ENCODE measurements at places on chromosomes 7 and 10.

- DNase-seq = no peak
Observed at GRCh38 chr10:27912231-27912630, 86.6 kb downstream of the ODAD2 start.

DNA sequence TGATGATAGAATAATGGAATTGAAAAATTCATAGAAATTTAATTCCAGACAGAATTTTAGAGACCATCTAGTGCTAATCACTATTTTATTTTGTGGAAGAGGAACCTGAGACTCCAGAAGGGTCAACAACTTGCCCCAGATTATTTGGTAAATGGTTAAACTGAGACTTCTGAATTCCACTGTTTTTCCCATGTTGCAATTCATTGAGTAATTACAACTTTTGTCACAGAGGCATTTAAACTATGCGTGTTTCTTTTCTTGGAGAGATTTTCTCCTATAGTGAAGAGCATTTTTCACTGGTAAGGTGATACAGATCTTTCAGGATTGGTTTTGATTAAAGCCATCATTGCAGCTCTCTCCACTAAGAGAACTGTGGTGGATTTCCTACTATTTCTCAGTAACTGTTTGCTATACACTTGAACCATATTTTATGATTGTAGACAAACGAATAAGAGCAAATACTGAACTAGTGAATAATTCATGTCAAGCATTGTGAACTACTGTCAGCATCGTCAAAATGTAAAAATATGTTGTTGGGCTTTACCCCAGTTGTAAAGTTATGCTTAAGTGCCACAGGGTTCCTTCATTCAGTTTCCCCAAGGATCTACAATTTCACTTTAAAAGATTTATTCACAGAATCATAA, 26.5 kb downstream of the LRGUK start:
- no peak for DNase-seq

- no peak for DNase-seq
Observed at GRCh38 chr7:117862378-117862777, 10.9 kb downstream of the CTTNBP2 start.

- no peak for DNase-seq
Observed at GRCh38 chr10:107741971-107742370, 577.5 kb upstream of the SORCS1 start.

GRCh38 chr7:28799619-28800018, 158.5 kb downstream of the TRIL start:
- DNase-seq = no peak

GRCh38 chr7:130272381-130273080, 5.9 kb downstream of the CPA2 start:
- DNase-seq = no peak

DNA sequence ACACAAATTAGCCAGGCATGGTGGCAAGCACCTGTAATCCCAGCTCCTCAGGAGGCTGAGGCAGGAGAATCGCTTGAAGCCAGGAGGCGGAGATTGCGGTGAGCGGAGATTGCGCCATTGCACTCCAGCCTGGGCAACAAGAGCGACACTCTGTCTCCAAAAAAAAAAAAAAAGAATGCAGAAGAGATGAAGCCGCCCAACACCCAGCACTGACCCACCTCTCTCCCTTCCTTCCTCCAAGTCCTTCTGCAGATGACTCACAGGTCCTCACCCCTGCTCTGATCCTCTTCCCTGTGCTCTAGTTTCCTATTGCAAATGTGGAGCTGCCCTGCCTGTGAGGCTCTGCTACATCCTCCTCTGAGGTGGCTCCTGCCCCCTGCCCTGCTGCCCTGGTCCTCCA, 22.0 kb upstream of the OPALIN start:
- DNase-seq = no peak

GRCh38 chr10:87837445-87837844, 19.4 kb upstream of the ATAD1 start:
- no peak for DNase-seq

DNA sequence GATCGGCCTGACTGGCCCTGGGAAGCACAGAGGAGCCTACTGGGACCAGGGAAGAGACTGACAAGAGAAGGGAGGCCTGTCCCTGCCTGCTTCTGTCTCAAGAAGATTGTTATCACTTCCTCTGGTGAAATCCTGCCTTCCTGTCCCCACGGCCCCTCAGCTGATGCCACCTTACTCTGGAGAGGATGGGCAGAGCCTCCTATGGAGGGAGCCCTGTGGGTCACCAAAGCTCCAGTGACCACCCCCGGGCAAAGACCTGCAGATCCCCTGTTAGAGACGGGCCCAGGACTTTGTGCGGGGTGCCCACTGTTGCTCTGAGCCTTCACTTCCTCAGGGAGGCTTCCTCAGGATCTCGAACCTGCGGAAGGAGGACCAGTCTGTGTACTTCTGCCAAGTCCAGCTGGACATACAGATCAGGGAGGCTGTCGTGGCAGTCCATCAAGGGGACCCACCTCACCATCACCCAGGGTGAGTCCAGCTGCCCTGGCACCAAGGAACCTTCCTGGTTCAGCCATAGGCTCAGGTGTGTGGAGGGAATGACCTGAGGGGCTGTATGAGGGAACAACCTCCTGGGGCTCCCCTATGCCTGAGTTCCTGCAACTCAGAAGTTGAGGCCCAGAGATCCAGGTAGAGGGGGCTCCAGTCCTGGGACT, 1.4 kb upstream of the PILRB start:
- DNase-seq = no peak

- DNase-seq = no peak
Observed at GRCh38 chr10:13439313-13440184, 89.3 kb downstream of the BEND7 start.

GRCh38 chr7:137572056-137572784, 228.7 kb upstream of the PTN start:
- no peak for DNase-seq

DNA sequence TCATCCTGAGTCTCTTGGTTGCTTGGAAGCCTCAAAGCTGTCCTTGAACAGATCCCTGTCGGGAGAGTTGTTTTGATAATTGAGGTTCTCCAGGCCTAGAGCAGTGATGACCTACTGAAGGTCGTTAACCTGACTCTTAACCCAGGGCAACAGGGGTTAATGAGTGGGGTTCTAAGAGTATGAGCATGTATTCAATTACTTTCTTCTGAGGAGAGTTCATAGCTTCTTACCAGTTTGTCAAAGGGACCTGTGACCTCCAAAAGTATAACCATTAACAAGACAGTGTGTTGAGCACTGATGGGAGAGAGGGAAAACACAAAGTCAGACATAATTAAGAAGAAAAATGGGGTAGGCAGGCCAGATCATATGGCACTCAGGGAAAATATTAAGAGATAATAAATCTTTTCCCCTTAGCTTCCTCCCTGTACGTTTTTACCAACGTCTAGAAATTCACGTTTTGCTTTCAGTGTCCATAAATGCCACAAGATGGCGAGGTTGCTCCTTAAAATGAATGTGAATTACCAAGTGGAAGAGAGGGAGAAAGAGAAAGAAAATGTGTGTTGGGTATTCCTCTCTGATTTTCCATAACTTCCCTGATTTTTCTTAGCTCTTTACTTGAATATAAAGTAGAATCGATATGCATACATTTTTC, 97.6 kb downstream of the SUGCT start:
- no peak for DNase-seq

DNA sequence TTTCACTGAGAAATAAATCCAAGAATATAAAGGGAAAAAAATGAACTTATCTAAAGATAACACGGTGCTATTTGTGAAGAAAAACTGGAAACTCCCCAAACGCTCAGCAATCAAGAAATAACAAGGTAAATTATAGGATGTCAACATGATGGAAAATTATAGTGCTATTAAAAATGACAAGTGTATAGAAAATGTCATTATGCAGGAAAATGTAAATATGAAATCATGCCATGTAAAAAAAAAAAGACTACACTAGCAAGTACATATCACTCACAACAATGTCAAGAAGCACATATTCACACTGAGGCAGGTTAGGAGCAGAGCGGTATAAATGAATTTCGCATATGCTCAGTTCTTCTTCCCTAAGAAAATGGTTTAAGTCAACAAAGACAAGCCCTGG, 27.7 kb downstream of the KLRG2 start:
- no peak for DNase-seq

GRCh38 chr7:107503687-107504086, 33.8 kb downstream of the GPR22 start:
- DNase-seq = no peak

GRCh38 chr10:63666836-63667383, 145.7 kb downstream of the REEP3 start:
- DNase-seq = no peak

DNA sequence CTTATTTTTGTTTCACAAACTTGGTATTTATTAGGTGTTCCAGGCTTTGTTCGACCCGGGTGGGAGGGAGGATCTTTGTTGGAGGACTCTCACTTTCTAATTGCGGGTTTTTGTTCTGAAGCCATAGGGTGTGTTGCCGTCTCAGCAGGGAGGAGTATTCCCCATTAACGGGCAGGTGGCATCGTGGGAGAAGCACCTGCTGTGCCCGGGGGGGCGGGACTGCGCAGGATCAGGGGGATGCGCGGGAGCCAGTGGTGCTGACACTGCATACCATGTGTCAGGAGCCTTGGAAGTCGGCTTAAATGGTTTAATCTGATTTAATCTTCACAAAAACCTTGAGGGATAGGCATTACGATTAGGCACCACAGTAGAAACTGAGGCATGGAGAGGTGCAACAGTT, 113.0 kb downstream of the MGMT start:
- no peak for DNase-seq

- DNase-seq = no peak
Observed at GRCh38 chr10:93598157-93598556, 2.9 kb downstream of the RBP4 start.

GRCh38 chr10:117545141-117546019, 2.8 kb downstream of the EMX2 start:
- no peak for DNase-seq

- DNase-seq = no peak
Observed at GRCh38 chr7:85237721-85238120, 50.9 kb upstream of the SEMA3D start.

DNA sequence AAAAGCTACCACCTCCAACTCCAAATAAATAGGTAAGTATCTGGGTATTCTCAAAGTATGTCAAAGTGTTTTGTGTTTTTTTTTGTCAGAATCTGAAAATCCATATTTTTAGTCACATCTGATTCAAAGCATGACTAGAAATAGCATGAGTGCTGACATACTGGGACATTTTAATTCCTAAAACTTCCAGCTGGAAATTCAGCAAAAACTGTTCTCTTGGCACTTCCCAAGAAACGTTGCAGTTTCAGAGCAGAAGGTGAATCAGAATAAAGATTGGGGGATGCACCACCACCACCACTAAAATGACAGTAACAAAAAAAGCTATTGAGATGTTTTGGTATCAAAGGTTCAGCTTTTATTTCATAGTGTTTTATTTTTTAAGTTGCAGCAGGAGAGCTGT, 724.6 kb upstream of the CELF2 start:
- no peak for DNase-seq

DNA sequence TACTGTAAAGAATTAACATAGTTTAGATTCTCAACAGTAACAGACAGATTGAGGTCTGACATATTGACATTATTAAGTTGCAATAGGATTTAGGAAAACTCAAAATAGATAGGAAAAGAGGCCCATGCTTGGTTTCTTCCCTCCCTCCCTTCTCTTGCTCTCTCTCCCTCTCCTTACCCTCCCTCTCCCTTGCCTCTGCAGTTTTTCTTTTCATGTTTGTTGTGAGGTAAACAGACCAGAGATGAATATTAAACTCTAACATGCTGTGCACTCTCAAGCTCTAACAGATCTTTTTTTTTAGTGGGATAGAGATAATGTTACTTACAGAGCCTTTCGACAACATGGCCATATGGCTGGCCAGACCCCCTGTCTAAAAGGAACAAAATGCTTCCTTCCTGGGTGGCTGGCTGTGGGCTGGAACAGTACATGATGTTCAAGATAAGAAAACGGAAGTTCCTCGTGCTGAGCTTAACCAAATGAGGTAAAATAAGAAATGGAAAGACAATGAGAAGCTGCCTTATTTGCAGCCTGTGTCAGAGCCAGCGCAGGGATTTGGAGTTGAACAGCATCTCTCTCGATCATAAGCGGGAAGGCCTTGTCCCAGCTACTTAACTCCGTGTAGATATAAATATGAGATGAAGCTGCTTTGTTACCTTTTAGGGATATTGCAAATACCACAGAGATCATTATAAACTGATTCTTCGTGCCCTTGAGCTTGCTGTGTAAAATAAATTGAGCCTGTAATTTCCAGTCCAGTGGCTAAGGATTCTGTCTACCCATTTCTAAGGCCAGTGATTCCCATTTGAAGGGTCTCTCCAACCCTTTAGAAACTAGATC, 391.9 kb upstream of the NPVF start:
- DNase-seq = no peak

DNA sequence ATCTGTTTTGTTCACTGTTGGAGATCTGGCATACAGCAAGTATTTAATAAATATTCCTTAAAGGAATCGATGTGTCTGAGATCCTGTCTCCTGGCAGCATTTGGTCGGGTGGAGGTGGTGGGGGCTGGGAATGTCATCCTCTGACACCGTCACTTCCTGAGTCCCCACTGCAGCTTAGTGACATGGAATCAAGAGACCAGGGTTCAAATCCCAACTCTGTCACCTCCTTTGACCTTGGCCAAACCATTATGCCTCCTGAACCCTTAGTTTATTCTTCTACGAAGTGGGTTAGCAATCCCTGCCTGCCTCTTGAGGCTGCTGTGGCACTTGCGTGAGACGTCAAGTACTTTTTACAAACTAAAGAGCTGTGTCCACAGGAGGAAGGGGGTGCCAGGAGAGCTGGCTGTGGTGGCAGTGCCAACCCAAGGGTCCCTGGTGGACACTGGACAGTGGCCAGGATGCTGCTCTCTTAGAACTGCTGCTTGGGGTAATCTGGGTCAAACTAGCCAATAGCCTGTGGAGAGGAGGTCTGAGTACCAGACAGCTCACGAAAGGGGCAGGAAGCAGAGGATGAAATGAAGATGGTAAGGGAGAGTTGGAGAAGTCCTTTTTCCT, 8.0 kb upstream of the ZMIZ1 start:
- no peak for DNase-seq

DNA sequence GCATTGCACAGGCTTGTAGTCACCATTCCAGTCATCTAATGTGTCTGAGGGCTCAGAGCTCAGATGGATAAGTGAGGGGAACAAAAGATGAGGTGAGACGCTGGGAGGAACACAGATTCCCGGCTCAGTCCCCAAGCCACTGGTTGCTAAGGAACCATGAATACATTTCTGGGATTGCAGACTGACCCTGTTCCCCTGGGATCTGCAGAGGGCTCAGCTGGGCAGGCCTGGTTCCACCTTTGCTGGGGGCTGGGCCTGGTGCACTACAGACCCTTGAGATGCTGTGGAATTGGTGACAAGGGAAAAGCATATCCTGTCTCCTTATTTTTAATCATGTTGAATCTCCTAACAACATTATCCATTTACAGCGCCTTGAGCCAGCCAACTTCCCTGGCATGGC, 19.2 kb downstream of the ELFN1 start:
- no peak for DNase-seq

DNA sequence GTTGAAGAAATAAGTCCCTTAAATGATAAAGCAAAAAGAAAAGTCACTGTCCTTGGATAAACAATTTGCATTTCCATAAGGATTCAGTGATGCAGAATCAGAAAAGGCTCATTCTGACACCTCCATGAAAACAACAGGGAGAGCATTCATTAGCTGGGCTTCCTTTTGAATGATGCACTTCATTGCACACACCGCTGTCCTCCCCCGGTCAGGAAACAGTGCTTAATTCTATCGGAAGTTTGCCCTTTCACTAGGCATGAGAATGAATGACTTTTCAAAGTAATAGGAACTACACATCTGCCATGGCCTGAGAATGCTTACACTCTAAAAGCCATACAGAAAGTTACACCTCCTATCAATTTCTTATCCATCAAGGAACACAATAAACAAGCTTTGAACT, 4.2 kb downstream of the PCDH15 start:
- no peak for DNase-seq

- DNase-seq = no peak
Observed at GRCh38 chr7:46774515-46774914, 807.4 kb downstream of the TNS3 start.
